ENCODE measurements at places on chromosomes 1 and 21. TPM values are rescaled to one million over a fixed set of nuclear protein-coding genes. Genes with fewer than 3 reads are reported as not detected.

Gene SYT11
- 0.76 TPM for total RNA-seq

Gene LRRC38
- not detected for total RNA-seq

DNA sequence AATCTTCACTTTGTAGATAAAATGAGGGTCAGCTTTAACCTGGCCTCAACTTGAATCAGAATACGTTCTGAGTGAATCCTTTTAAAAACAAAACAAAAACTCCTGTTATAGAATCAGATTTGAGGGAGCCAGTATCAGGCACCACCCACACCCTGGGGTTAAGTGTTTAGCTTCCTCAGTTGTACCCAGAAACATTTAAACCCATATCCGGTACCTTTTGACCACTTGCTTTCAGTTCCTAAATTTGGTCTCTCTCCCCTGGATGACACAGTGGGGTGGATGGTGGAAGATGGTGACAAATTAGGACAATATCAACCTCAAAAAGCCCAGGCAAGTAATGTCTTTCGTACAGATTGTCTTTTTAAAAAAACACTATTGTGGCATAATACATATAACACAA, 10.4 kb downstream of the KLHDC7A start:
- no peak for ATAC-seq

- no peak for ATAC-seq
Measured at GRCh38 chr21:38721958-38722357, 83.8 kb upstream of the ETS2 start.
